ENCODE measurements at places on chromosomes 2 and 18.

- no peak for DNase-seq
These were observed 1.6 kb downstream of the NBAS start for GRCh38 chr2:15559379-15560139.

- DNase-seq: peak; percentile 13
These were observed 94.8 kb downstream of the PLB1 start for GRCh38 chr2:28590496-28591301.

DNA sequence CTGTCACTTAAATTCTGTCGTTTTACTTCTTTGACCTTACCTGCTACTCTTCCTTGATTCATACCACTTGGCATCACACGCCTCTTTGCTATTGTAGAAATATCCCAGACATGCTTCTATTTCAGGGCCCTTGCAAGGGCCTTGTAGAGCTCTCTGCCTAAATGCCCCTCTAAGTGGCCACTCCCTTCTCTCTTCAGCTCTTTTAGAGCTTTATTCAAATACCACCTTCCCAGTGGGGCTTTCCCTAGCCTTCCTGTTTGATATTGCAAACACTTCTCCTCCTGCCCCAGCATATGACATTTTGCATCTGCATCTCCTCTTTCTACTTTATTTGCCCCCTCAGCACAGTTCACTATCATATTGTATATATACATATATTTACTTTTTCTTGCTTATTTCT lies 54.0 kb downstream of the PELI1 start:
- DNase-seq: no peak

DNA sequence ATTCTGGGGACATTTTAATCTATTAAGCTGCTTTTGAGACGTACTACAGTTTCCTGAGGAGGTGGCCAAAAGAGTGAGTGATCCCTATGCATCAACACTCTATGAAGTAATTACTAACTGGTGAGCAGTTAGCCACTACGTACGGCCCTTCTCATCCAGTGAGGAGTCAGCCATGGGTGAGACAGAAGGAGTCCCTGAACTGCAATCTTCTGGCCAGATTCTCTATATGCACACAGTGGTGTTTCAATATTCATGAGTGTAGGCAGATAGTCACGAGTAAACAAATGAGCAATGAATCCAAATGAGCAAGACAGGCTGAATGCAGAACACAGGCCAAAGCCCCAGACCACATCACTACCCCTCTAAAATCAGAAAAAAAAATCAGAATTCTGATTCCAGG lies 29.8 kb upstream of the TMEM214 start:
- DNase-seq: no peak

- DNase-seq: no peak
These were observed 205.1 kb upstream of the NRP2 start for GRCh38 chr2:205477016-205477705.

GRCh38 chr2:191526536-191526935 lies 151.4 kb upstream of the NABP1 start:
- DNase-seq: no peak

GRCh38 chr18:66601649-66602048 lies 2.2 kb downstream of the CDH19 start:
- no peak for DNase-seq

- DNase-seq: no peak
These were observed 102.5 kb downstream of the DPP4 start for GRCh38 chr2:161971551-161971950.

GRCh38 chr2:84925336-84925723 lies 19.9 kb downstream of the TMSB10 start:
- no peak for DNase-seq
